Osteocyte (in vitro differentiated cells): ENCODE measurements at places on chromosomes 1 and 21. TPM values are rescaled to one million over a fixed set of nuclear protein-coding genes. Genes with fewer than 3 reads are reported as not detected.

Gene USH2A
- total RNA-seq, result not detected in 2 replicates

GRCh38 chr1:182366596-182366995, 25.0 kb downstream of the GLUL start:
- DNase-seq, result no peak

Gene LCE1F
- not detected in 2 replicates for total RNA-seq

GRCh38 chr1:219550201-219550600, 62.7 kb downstream of the ZC3H11B start:
- DNase-seq, result no peak

- no peak for DNase-seq
Measured at GRCh38 chr1:220970311-220970710, 91.1 kb downstream of the HLX start.

- DNase-seq, result no peak
Measured at GRCh38 chr1:89499320-89499719, 25.3 kb upstream of the LRRC8B start.

DNA sequence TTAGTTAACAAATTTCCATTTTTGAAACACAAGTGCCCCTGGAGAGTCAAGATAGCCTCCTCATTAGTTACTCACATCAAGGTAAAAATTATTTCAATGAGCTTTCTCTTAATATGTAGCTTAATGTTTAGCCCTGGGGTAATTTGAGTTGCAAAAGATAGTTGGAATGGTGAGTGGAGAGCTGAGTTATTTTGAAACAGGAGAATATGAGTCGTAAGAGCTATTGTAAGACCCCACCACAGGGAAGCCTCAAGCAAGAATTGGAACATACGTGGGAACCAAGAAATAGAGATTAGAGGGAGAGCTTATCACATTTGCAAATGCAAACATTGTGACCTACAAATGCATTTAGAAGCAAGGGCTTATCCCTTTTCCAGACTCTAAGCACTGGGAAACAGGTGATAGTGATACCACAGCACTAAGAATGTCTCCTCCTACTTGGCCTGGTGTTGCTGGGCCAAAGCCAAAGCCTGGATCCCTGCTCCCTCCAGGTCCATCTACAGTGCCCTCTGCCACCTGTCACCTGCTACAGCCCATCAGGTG, 635.1 kb downstream of the PTPRC start:
- no peak for DNase-seq
